ENCODE measurements at places on chromosomes 7 and 10.

- DNase-seq = no peak
Measured at GRCh38 chr10:30189238-30189580, 129.8 kb upstream of the JCAD start.

- no peak for DNase-seq
Measured at GRCh38 chr7:106372595-106373318, 88.0 kb upstream of the NAMPT start.

DNA sequence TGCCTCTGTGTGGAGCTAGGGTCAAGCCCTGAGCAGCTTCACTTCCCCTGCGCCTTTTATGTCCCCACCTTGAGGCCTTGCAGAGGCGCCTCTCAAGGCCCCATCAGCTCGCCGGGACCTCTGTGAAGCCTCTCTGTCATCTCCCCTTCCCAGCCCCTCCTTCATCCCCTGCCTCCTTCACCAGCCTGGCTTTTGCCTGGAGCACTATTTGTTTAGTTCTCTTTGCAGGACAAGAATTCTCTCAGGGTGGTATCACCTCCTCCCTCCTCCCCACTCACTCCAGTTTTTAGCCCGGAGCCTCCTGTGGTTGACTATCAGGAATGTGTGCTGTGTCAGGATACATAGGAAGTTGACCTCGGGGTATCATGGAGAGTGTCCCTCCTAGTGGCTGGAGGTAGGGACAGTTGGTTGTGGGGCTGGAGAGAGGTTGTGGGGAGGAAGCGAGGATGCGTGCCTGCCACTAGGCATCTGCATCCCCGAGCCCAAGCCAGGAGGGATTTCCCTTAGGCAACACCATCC lies 89.8 kb upstream of the ANLN start:
- no peak for DNase-seq

GRCh38 chr7:28447071-28447470 lies 34.8 kb downstream of the CREB5 start:
- no peak for DNase-seq

- DNase-seq = no peak
Measured at GRCh38 chr7:128081808-128082207, 50.6 kb upstream of the LRRC4 start.

GRCh38 chr7:112986256-112987031 lies 100.2 kb downstream of the GPR85 start:
- DNase-seq = no peak

- DNase-seq = no peak
Measured at GRCh38 chr7:39602351-39602750, 21.0 kb upstream of the RALA start.

DNA sequence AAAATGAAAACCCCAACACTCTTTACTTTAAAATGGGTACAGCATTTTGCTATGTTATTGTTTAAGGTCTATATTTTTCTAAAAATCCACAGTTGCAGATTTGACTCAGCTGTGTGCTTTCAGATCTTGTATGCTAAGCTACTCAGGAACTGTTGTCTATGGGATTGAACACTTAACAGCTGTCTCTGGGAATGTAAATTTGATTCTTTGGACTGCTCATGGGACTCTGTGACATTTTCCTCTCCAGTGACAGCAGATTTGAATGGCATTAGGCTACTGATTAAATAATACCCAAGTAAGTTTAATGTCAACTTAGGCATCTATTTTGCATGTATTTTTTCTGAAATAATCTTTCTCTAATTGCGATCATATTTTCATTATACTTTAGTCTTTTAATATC lies 1.7 kb upstream of the CD36 start:
- no peak for DNase-seq

DNA sequence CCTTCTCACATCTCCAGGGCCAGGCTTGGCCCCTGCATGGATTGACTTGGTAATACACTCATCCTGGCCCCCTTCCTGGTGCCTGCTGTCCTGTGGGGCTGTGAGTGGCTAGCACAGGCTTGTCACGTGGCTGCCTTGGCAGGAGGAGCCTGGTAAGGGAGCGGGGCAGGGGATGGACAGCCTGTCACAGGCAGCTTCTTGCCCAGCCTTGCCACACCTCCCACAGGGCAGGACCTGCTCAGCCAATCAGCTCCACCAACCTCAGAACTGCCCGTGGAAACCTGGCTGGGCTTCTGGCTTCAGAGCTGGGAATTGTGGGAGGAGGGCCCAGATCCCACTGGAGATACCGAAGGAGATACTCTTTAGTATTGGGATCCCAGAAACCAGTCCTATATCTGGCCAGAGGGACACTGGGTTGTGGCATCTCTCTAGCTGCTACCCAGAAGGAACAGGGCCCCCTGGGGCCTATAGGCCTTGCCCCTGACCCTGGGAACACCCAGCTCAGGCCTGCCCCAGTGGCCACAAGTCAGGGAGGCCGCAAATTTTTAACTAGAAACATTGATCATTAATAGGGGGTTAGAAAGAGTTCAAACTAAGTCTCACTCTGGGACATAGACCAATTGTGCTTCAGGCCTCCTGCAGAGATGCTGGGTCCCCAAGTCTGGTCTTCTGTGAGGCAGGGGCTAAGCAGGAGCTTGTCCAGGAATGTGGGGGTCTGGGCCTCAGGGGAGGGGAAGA lies at the start of gene HOGA1:
TSS of gene HOGA1 (plus strand) at position 330 of the 738 bp plus-strand sequence. CDS start at position 645, 315 bp downstream.
- DNase-seq = peak; percentile 60

DNA sequence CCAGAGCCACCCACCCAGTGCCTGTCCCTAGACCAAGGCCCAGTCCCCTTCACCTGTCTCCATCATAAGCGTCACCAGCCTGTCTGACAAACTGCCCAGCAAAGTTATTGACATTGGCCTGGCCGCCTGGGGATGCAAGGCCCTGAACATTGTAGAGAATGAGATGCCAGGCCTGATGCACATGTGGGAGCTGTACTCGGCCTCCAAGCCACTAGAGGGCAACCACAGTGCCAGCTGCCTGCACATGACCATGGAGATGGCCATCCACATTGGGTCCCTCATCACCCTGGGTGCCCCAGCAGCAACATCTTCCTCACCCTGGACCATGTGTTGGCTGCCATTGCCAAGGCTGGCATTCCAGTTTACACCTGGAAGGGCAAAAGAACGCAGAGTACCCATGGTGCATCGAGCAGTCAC lies 63.7 kb upstream of the ANTXRL start:
- DNase-seq = no peak

- DNase-seq = peak; percentile 58
Measured at GRCh38 chr10:69377191-69377590, 39.5 kb downstream of the TACR2 start.

DNA sequence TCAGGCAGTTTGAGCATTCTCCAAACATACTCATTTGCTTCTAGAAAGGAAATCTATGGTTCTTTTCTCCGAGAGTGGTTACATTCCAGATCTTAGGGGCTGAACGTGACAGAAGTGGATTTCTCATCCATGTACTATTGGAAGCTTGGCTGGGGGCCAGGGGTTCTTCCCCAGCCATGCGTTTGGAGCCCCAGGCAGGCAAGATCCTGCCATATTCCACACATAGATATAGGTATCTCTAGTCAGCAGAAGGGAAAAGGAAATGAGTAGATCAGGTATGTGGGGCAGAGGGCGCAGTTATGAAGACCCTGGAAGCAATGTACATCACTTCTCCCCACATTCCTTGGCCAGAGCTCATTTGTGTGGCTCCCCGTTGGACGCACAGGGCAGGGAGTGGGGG lies 299.8 kb downstream of the CCDC3 start:
- peak; percentile 40 for DNase-seq

DNA sequence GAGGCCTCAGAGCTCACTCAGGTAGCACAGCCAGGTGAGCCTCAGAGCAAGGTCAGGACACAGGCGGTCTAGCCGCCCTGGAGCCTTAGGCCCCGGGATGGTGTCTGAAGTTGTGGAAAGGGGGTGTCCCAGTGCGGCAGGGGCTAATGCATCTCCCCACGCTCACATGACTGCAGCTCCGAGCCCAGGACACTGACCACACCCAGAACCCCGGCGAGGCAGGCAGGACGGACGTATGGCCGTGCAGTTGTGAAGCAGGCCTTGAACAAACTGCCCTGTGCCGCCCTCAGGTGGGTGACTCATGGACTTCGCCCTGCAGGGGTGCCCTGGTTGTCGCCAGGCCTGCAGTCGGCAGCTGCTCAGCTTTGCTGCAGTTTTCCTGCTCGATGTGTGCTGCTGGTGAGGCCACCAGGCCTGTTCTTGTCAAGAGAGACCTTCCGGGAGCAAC lies 5.0 kb upstream of the PRKAR1B start:
- DNase-seq = no peak

GRCh38 chr10:69315610-69316312 lies 37.5 kb downstream of the HK1 start:
- DNase-seq = no peak

- no peak for DNase-seq
Measured at GRCh38 chr10:127565583-127565982, 16.5 kb downstream of the NPS start.

- no peak for DNase-seq
Measured at GRCh38 chr7:12222889-12223579, 11.9 kb downstream of the TMEM106B start.

DNA sequence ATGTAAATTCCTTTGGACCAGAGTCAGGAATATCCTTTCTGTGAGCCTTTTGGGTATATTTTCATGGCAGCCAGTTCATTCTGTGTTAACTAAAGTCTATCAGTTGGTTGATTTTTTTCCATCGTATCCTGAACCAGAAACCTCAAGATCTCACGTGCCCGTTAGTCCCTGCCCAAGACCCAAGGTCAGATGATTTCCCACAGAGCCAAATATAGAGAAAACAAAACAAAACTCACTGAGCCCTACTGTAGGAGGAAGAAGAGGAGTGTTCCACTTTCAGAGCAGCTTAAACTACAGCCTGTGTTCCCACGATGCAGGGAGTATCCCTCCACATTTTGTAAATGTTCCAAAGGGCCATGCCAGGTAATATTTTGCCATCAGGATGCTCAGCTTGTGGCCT lies 96.0 kb upstream of the ADO start:
- peak; percentile 43 for DNase-seq

DNA sequence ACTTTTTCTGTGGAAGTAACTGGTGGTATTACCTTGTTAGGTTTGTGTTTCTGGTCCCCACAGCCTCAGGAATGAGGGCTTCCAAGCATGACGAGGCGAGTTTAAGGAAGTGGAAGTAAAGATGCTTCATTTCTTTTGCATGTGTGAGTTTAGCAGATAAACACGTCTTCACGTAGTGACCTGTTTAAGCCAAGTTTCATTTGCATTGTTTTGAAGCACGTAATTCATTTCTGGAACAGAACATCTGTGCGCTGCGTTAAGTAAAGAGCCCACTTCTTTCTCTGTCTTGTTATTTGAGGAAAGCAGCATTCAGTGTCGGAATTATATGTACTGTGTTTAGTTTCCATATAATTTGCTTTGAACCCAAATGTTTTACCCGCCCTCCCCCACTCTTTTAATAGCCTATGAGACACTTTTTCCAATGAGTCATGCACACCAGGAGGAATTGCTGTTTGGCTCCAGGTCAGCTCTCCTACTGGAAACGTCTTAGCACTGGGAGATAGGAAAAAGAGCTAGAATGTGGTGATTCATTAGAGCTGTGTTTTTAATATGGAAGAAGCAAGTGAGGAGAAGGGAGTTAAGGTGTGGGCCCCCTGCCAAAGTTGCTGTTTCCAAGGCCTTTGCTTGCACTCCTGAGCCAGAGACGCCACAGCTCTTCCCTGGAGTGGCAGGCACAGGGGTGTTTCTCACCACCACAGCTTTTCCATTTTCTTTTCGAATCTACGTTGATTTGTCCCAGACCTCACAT lies 36.7 kb downstream of the BTBD16 start:
- DNase-seq = peak; percentile 42

- no peak for DNase-seq
Measured at GRCh38 chr7:106609416-106609815, 51.5 kb downstream of the CCDC71L start.

- DNase-seq = no peak
Measured at GRCh38 chr7:133568544-133568943, 315.7 kb downstream of the EXOC4 start.

DNA sequence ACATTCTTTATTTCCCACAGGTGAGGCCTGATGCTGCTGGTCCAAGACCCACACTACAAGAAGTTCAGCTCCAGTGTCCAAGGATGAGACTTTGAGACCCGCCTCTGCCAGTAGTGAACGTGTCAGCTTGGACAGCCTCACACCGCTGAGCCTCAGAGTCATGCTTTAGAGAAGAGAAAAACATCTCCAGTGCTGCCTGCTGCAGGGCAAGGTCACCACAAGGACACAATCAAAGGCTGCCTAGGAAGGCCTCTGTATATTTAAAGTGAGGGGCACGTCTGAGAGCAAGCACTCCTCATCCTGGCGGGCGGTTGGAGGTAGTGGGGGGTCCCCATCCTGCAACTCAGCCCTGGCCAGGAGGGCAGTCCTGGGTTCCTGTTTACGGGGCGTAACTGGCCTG lies 19.3 kb downstream of the FGFR2 start:
- DNase-seq = peak; percentile 60

GRCh38 chr7:157002819-157003421 lies 7.5 kb downstream of the MNX1 start:
- DNase-seq = no peak

DNA sequence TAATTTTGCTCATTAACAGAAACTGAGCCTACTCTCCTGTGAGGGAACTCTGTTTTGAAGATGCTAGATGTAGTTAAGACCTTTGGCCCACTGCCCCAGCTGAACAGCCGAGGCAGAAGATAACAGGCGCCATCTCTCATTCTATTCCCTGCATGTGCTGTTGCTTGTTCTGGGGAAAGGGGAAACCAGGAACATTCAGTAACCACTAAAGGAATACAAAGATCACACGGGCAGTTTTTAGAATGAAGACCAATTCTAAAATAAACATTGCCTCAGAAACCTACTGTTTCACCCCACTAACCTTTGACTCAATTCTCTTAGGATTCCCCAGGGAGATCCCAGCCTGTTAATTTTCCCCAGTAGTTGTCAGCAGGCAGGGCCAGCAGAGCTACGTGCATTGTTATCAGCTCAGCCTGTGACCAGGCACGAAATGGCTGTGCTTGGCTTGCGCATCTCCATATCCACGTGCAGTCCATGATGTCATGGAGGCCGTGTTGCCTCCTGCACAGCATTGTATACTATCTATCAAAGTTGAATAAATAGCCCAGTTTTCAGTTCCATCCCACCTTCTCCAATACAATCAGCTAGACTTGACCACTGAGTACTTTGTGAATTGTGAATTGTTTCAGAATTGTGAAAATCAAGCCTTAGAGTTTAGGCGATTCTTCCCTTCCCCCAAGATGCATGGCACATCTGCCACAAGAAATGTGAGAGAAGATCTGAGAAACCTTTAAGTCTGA lies 36.0 kb downstream of the ANK3 start:
- peak; percentile 25 for DNase-seq

- DNase-seq = no peak
Measured at GRCh38 chr10:72104472-72105097, 16.2 kb upstream of the SPOCK2 start.

- no peak for DNase-seq
Measured at GRCh38 chr7:128793181-128793547, 1.4 kb downstream of the CCDC136 start.

GRCh38 chr10:44105696-44106095 lies 279.2 kb downstream of the CXCL12 start:
- peak; percentile 56 for DNase-seq

- no peak for DNase-seq
Measured at GRCh38 chr10:125811251-125811650, 11.8 kb downstream of the UROS start.

DNA sequence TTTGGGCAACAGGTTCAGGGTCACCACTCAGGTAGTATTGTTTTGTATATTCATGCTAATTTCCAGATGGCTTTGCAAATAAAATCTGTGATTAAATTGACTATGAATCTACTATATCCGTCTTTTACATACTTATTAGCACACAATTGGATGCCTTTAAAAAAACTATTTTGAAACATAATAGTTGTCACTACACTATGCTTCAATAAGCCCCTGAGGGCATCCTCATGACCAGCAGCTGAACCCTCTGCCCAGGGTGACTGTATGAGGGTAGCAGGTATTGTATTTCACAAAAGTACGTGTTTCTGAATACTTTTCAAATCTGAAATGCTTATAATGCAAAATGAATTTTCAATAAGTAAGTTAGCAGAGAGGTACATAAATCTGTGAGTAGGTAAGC lies 97.3 kb downstream of the DNAH11 start:
- no peak for DNase-seq

Measured in thyroid gland (tissue), 4 donors.